ENCODE measurements at places on chromosomes 2 and 18.

DNA sequence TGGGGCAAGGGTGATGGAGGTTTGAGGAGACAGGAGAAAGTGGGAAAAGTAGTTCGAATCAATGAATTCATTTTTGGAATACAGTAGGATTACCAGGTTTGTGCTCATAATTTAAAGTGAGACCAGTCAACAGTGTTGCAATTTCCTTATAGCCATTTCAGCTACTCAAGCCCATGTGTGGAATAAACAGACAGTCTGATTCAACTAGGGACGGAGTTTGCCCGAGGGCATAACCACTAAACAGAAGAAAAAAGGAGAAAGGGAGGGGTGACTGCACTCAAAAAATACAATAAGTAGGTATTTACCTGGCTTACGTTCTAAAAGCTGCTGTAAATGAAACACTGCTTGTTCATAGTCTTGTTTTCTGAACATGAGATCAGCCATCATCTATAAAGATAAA is 55.2 kb downstream of the TTC21B start:
- DNase-seq: no peak

- DNase-seq: no peak
These were observed 244.9 kb downstream of the LOXHD1 start for GRCh38 chr18:46411867-46412690.

DNA sequence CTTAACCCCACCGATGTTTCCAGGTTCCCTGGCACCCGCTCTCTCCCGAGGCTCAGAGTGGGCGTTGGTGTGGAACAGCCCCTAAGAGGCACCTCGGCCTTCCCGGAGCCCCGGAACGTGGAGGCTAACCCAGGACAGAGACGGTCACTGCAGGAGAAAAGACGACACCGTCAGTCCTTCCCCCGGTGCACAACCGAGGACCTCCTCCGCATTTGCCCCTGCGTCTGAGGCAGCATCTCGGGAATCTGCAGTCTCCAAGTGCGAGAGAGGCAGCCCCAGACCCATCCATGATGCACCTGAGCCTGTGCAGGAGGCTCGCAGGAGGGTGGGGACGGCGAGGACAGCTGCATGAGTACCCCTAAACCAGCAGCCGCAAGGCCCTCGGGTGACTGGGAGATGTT is 204.9 kb upstream of the SALL3 start:
- no peak for DNase-seq

DNA sequence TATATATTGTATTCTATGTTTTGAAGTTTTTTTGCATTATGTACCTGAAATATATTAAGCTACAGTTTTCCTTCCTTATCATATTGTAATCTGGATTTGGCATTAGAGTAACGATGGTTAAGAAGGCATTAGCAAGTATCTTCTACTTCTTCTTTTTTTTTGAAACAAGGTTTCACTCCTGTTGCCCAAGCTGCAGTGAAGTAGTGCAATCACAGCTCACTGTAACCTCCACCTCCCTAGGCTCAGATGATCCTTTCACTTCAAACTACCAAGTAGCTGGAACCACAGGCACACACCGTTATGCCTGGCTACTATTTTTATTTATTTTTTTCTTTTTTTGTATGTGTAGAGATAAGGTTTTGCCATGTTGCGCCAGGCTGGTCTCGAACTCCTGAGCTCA is 201.1 kb downstream of the ZNF804A start:
- DNase-seq: no peak

- DNase-seq: no peak
These were observed 287.9 kb downstream of the ETAA1 start for GRCh38 chr2:67684991-67685390.

- DNase-seq: no peak
These were observed 85.3 kb downstream of the LDLRAD4 start for GRCh38 chr18:13303756-13304364.

- no peak for DNase-seq
These were observed 127.1 kb upstream of the SLC35G4 start for GRCh38 chr18:11482271-11482670.

DNA sequence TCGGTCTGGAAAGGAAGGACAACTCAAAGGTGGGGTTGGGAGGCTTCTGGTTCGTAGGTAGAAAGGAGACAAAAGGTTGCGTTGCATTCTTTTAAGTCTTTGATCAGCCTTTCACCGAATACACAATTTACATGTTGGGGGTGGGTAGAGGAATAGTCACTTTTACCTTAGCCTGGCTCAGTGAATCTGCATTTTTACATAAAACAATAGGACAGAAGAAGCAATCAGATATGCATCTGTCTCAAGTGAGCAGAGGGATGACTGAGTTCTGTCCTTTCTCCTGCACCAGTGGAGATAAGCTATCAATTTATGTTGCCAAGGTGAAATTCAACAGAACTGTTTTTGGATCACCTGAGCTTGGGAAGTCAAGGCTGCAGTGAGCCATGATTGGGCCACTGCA is 173.7 kb downstream of the ZEB2 start:
- no peak for DNase-seq

DNA sequence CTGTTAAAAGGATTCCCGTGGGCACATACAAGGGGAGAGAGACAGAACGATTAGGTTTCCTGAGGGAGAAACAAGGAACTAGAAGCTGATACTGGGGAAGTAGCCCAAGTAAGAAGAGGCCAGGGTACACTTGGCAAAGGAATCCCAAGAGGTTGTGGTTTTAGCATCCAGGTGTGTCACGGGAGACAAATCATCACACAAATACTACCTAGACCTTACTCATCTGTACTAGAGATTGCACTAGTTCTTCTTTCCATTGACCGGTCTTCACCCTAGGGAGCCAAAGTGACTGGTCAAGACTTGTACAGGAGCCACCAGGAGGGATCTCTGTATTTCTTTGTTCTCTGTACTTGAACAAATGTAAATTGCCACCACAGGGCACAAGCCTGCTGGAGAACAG is 14.2 kb upstream of the NR4A2 start:
- no peak for DNase-seq

GRCh38 chr2:215409331-215410127 is 26.3 kb downstream of the FN1 start:
- DNase-seq: no peak

- no peak for DNase-seq
These were observed 28.8 kb downstream of the HADHB start for GRCh38 chr2:26273501-26273900.

DNA sequence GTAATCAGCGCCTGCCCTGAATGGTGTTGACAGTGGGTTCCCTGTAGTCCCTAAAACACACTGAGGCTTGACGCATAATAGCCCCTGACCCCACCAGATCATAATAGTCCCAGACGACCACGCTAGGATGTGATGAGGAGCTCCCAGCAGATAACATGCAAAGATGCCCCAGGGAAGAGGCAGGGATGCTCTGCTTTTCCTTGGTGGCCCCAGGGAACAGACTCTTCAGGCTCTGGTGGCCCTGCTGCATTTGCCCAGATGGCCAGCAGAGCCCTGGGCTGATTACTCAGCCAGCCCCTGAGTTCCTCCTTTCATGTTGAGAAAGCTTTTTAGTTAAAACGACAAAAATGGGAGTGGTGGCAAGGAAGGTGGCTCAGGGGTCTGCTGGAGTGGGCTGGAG is 5.9 kb upstream of the NCKAP5 start:
- no peak for DNase-seq

GRCh38 chr2:241776336-241777169 is at the start of gene GAL3ST2:
GAL3ST2 (plus strand) TSS chr2:241776822; CDS start chr2:241776956, 134 bp downstream.
- no peak for DNase-seq

GRCh38 chr2:39587168-39587567 is 78.5 kb upstream of the TMEM178A start:
- DNase-seq: no peak

DNA sequence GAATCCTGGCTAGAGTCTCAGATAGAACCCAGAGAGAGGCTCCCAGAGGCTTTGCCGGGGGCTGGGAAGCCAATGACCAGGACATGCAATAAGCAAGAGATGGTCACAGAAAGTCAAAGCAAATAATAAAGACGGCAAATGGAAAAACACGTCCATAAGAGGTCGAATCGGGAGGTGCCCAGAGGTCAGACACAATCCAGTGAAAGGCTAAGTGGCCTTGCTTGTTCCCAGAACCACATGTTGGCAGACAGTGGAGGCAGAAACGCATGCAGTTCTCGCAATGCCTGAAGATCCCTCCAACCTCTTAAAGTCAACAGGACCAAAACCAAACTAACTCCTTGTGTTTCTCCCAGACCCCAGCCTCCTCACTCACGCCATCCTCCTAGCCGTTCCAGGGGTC is 3.0 kb downstream of the CYB5A start:
- no peak for DNase-seq

DNA sequence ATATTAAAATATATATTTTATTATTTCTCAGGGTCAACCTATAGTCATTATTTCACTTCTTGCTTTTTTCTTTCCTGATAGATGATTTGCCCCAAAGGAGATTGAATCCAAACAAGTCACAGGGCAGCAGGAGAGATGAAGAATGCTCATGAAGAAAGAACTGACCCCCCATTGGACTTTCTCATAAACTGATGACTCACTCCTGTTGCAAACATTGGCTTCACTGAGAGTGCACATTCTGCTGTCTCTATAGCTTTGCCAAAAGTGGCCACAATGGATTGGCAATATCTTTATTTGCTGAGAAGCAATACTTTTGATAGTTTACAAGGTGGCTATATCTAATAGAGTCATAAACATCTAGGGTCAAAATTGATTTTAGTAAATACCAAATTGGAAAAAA is 55.9 kb upstream of the ZNF385B start:
- no peak for DNase-seq

DNA sequence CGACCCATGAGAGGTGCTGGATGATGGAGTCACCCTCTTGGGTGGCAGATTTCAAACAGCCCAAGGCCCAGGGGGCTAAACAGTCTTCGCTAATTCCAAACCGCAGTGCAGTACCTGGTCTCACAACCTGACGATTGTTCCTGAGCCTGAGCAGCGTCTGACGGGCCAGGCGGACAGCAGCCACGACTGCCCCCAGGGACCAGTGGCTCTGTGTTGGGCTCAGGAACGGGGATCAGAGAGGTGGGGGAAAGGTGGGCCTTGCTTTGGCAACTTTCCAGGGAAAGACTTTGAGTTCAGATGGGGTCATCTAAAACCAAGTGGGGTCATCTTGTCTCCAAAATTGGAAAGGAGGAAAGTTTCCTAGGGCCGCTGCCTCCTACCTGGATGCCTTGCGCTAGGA is 492 bp downstream of the COLEC11 start:
- no peak for DNase-seq

DNA sequence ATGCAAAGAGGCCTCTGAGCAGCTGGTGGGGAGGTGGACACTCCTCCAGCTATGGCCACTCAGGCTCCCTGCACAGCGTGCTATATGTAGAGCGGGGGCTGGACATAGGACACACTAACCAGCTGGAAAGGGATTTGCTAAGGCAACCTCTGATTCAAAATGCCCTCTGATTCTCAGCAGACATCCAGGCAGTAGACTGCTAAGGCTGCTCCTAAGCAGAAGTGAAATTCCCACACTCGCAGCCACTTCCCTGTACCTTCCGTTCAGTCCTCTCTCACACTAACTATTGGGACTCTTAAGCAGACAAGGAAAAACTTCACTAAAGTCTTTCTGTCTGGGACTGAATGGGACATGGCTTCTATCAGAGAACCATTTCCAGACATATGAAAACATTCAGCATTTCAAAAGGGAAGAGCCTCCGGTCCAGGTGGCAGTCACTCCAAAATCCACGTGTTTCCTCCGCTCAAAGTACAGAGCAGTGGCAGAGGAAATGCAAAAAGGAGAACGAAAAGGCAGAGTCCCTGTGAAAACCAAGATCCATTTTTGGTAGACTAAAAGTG is 265.8 kb downstream of the TTC32 start:
- no peak for DNase-seq

DNA sequence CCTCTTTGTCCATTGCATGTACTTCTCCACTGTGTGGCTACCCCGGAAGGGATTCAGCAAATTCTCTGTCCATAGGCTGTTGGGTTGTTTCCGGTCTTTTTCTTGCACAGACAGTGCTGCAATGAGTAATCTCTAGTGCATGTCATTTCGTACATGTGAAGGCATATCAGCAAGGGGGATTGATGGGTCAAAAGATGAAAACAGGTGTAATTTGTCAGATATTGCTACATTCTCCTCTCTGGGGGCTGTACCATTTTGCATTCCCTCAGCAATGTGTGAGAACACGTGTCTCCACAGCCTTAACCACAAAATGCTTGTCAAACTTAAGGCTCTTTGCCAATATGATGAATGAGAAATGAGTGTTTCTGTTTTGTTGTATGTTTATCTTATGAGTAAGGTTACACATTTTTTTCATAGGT is 60.5 kb downstream of the KLHL29 start:
- DNase-seq: no peak

DNA sequence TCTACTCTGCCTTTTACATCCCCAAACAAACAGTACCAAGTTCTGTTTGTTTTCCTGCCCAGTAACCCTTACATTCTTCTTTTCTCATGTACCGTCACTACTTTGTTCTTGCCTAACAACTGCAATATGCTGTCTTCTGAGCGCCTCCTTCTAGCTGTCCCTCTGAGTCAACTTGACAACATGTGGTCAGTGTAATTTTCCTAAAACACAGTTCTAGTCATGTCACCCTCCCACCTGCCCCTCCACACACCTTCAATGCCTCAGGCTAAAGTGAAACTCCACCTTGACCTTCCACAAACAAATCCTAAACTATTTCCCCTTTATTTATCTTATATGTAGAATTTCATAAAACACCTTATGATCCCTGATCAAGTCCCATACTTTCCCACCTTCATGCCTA is 124.6 kb upstream of the CD302 start:
- DNase-seq: no peak

DNA sequence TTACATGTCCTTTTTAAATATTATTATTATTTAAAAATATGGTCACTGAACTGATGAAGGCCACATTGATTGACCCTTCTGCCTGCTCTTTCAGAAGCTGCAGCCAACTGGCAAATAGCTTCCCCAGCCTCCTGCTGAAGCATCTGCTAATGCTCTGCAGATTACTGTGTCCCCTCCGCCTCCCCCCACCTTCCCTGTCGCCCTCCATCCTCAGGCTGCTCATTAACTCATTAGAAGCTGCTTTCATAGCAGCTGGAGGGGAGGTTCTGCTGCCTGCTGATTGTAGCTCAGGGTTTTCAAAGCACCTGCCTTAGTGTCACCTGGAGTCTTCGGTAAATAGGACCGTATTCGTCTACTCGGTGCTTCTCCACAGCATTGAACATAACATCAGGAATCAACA is 24.8 kb upstream of the LMAN1 start:
- no peak for DNase-seq

DNA sequence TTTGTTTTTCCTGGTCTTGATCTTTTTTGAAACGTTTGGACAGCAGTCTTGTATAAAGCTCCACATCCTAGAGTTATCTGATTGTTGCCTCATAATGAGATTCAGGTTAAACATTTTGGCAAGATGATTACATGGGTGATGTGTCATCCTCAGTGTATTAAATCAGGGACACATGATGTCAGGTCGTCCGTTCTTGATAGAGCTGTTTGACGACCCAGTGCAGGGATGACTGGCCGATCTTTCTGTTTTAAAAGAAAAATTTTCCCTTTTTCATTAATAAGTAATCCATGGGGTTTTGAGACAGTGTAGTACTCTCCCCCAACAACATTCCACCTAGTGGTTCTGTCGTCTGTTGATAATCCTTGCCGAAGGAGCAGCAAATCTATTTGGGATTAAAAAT is 44.5 kb upstream of the SERPINB2 start:
- no peak for DNase-seq

- DNase-seq: no peak
These were observed 132.7 kb downstream of the ALPK2 start for GRCh38 chr18:58496231-58496630.
